ENCODE measurements at places on chromosomes 12 and 14.

- peak; percentile 89 for DNase-seq
Measured at GRCh38 chr12:121209624-121210572, at the start of gene P2RX4. Gene P2RX4 (plus strand): TSS chr12:121210129. CDS start chr12:121210165, 36 bp downstream.

GRCh38 chr12:111033281-111034082 lies 113.1 kb upstream of the MYL2 start:
- no peak for DNase-seq

DNA sequence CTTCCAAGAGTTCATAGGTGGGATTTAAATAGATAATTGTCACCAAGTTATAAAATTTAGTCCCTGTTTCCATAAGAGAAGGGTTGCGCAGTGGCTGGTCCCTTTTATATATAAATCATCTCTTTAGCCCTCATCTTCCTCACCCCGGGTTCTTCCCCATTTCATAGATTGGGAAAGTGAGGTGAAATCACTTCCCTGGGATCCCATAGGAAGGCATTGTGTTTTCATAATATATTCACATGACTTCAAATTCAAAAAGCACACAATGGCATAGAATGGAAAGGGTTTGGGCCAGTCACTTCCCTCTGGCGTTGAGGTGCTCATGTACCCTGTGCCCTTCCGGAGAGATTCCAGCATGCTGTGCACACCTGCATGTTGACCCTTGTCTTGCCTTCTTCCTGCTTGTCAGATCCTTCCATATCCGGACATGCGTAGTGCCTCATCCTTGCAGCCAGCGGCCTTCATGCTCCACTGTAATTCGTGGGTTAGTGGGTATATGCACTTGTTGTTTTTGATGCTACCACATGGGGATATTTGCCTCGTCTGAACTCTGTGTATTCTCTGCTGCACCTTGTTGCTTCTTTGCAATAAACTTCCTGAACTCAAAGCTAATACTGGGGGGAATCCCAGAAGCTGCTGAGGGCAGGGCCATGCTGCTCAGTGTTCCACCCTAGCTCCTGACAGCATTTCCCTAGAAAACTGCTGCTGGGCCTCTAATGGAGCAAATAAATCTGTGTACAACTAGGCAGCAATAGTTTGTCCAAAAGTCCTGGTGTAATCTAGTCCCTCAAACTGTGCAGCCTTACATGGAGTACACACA lies 59.6 kb downstream of the ANAPC7 start:
- no peak for DNase-seq

- DNase-seq, result no peak
Measured at GRCh38 chr12:71159264-71159663, 1.5 kb upstream of the TSPAN8 start.

DNA sequence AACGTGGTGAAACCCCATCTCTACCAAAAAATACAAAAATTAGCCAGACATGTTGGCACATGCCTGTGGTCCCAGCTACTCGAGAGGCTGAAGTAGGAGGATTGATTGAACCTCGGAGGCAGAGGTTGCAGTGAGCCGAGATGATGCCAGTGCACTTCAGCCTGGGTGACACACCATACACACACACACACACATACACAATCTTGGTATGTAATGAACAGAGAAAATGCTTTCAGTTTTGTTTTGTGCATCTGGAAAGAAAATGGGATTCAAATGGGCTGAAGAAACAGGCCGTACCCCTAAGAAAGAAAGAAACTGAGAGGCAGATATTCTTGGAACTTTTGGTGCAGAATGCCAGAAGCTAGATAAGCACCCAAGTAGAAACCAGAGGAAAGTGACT lies 107.2 kb downstream of the PDE3A start:
- no peak for DNase-seq

DNA sequence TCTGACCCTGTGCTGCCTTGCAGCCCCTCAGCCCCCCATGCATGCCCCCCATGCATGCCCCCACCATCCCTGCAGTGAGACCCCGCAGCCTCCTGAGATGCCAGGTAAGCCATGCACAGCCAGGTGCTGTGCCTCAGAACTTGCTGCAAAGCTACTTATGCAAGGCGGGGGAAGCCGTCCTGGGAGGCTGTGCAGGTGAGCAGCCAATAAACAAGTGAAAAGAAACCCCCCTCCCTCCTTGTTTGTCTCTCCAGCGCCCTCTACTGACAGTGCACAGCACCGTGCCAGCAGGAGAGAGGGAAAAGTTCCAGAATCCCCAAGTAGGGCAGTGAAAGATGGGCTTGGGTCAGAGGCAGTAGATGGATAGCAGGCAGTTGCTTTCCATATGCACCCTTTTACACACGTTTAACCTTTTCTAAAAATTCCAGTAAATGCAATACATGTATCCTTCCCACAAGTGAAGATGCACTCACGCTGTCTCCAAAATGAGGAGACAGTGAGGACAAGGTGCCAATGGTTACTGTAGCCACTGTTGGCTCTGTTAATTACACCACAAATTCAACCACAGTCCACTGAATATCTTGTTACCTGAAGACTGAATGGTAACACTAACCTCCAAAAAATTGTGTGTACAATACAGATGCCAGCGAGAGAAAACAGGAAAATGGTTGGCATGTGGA lies 18.0 kb downstream of the TNFAIP2 start:
- no peak for DNase-seq

- DNase-seq, result peak; percentile 78
Measured at GRCh38 chr14:89625244-89625713, 208.2 kb upstream of the FOXN3 start.

- no peak for DNase-seq
Measured at GRCh38 chr12:12327802-12328201, 22.2 kb downstream of the MANSC1 start.
